Activated CD8-positive, alpha-beta memory T cell treated with anti-CD3 and anti-CD28 coated beads for 1 hour (primary cell): ENCODE measurements at places on chromosomes 16 and 17.

- no peak for DNase-seq
Observed at GRCh38 chr17:7459961-7460545, 15.2 kb downstream of the CHRNB1 start.

DNA sequence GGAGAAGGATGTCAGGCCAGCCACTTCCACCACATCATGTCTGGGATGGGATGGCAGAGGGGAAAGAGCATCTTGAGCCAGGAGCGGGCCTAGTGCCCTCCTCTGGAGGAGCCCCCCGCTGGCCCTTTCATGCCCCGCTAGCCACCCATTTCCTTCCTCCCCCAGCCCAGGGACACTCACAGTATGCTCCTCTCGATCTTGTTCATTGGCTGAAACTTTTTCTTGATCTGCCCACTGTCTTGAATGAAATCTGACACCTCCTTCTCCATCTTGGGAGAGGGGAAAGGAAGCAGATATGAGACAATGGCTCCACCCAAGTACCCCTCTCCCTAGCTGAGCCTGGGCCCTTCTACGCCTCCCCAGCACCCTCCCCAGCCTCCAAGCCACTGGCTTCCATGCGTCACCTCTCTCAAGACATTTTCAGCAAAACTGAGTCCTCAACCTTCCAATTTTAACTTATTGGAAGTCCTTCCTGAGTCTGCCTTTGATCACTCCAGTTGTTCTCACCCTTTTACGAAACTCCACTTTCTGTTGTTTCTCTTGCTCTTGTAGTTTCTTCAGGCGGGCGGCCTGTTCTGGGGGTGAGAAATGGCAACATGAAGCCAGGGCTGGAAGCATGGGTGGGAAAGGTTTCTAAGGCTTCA is 7.2 kb downstream of the SPAG7 start:
- no peak for DNase-seq

GRCh38 chr16:73599351-73599750 is 551.4 kb upstream of the ZFHX3 start:
- DNase-seq, result no peak

DNA sequence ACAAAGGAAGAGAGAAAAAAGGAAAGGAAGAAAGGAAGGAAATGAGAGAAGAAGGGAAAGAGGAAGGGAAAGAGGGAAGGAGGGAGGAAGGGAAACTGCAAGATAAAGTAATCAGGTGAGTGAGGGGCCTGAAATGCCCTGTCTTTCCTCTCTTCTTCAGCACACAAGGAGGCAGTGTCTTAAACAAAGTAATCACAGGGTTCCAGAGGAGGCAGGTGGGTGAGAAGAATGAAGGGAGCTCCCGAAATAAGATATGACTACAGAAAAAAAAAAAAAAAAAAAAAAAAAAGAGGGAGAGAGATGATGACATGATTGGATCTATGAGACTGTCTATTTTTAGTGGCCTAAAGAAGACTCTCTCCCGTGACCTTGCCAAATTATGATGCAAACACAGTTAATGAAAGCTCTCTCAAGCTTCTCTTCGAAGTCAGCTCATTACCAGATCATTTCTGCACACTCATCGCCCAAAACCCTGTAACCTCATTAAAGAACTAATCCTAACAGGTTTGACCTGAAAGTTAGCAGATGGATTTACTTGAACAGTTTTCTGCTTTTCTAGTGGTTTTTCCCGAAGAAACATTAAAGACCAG is 53.6 kb downstream of the CDH11 start:
- DNase-seq, result no peak

GRCh38 chr16:21650521-21650920 is 1.9 kb downstream of the IGSF6 start:
- DNase-seq, result no peak

DNA sequence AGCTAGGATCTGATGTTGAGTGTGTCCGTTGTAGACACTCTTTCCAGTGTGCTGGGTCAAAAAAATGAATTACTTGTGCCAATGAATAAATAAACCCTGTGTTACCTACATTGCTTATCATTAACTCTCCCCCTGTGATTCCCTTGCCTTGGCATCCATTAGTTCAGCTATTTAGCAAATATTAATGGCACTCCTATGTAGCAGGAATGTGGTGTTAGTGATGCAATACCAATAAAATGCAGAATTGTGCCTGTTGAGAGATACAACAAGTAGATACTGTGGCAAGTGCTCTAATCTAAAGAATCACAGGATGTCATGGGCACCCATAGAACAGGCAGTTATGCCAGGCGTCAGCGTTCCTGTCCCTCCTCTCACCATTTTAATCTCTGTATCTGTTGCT is 343.2 kb downstream of the PMP22 start:
- DNase-seq, result no peak

DNA sequence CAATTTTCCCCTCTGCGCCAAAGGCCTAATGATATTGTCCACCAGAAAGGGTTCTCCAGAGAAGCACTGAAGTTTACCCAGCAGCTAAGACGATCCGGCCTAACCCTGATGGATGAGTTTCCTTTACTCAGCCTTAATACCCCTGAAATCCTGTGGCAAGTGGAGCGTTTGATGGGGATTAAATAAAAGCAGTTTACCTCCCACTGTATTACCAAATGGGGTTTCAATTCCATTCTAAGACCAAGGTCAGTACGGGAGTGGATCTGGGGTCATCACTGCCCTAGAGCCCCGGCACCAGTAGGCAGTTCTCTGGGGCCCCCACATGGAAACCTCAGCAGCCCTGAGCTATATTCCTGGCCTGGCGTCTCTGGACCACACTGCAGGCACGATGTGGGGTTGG is 97.1 kb upstream of the NOL11 start:
- DNase-seq, result no peak

DNA sequence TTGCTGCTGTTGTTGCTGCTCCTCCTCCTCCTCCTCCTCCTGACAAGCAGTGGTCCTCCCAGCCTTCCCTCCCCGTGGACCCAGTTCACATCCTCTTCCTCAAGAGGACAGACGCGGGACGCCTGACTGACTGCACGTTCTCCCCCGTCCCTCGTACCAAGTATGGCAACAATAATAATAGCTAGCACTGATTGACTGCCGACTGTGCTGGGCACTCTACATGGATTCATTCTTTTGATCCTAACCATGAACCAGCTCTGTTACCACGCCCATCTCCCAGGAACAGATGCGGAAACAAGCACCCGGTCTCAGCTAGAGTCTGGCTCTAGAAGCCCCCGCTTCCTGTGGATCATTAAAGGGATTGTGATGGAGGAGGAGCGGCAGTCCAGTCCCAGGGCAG is 78.0 kb downstream of the GNAO1 start:
- no peak for DNase-seq

GRCh38 chr17:33049781-33050414 is 58.3 kb downstream of the SPACA3 start:
- DNase-seq, result no peak

DNA sequence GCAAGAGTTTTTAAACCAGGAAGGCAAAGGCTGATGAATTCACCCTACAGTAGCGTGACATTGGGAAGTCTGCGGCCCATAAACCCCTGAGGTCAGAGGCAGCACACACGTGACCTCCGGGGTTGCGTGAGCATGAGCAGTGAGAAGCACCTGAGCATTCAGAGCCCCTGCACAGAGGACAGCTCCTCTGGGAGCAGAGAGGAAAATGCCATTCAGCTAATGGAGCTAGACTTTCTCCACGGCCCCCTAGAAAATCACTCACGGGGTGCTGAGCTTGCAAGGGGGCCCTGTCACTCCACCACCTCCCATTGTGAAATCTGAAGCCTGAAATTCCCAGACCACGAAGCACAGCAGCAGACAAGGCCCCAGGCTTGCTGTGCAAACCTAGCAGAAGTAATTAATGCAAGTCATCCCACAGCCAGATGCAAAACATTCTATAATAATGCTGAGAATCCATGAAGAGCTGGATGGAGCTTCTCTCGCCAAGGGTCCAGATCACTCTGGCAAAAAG is 114.9 kb upstream of the RCVRN start:
- no peak for DNase-seq

DNA sequence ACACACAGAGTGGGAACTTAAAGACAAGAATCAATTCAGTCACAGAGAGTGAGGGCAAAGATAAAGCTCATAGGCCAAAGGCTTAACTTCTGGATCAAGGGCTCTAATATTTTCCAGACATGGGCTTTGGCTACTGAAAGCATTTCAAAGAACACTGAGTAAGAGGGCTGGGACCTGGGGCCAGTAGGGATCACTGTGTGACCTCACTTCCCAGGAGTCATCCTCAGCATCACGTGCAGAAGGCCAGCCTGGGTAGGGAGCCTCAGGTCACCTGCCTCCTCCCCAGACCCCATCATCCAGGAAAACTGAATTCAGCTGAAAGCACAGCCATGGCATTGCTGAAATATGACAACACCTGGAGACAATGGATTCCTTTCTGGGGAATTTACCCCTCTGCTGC is 163.5 kb downstream of the RAB11FIP4 start:
- no peak for DNase-seq
